ENCODE measurements at places on chromosomes 13 and 19. TPM values are rescaled to one million over a fixed set of nuclear protein-coding genes. Genes with fewer than 3 reads are reported as not detected.

The ZNF541 gene
- total RNA-seq, result under 0.01 TPM

The ZNF555 gene
- total RNA-seq, result 8.8 TPM

The OR7C1 gene
- not detected for total RNA-seq

The IGFL1 gene
- total RNA-seq, result under 0.01 TPM

Measured in nasal cavity respiratory epithelium epithelial cell of viscerocranial mucosa (primary cell).